ENCODE measurements at places on chromosomes 13 and 19.
A peak's percentile ranks its signal among the peaks of the same experiment; 100 is the strongest.

DNA sequence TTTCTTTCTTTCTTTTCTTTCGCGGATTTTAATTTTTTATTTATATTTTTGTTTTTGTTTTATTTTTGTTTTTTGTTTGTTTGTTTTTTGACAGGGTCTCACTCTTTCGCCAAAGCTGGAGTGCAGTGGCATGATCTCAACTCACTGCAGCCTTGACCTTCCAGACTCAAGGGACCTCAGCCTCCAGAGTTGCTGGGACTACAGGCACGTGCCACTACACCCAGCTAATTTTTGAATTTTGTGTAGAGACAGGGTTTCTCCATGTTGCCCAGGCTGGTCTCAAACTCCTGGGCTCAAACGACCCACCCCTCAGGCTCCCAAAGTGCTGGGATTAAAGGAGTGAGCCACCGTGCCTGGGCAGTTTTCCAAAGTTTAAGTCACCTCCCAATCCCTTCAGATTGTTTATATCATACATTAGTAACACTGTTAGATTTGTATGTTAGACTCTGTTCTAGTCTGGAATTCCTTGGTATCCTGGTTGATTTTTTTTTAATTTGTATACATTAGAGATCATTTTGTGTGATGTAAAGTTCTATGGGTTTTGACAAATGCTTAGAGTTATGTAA lies 597.3 kb downstream of the DCT start:
- DNase-seq: no peak

GRCh38 chr19:30171795-30172612 lies 200.2 kb upstream of the ZNF536 start:
- no peak for DNase-seq

GRCh38 chr13:24022568-24022967 lies 125.3 kb upstream of the C1QTNF9B start:
- no peak for DNase-seq

GRCh38 chr13:86882107-86882506 lies 789.1 kb upstream of the SLITRK5 start:
- no peak for DNase-seq

- no peak for DNase-seq
Measured at GRCh38 chr13:30924721-30925120, 7.7 kb upstream of the TEX26 start.

DNA sequence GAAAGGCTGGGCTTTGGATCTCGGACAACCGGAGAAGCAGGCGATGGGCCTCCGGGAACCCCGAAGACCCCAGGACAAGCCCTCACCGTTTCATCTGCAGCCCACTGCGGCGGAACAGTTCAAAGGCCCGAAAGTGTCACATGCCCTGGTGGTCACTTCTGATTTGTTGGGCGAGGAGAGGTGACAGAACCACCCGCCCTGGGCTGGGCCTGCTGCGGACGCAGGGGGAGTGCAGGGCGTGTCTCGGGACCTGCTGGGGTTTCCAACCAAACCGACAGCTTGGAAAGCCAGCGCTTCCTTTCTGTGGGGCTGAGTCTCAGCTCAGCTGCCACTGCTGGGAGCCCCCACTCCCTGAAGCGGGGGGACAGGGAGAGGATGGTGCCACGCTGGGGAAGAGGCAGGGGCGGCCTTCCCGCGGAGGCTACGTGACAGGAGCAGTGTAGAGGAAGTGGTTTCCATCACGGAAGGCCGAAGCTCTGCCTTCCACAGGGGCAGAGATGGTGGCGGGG lies 22.8 kb upstream of the ZBTB7A start:
- peak; percentile 80 for DNase-seq

All from GF-D8 (cell line).